SJSA1 (cell line): ENCODE measurements at places on chromosomes 4 and X. TPM values are rescaled to one million over a fixed set of nuclear protein-coding genes. Genes with fewer than 3 reads are reported as not detected.

The F8A2 gene
- not detected in 2 replicates for total RNA-seq

The MND1 gene
- total RNA-seq = 19.3 and 35.1 TPM in 2 replicates

GRCh38 chr4:124931050-124931449 is 218.5 kb upstream of the ANKRD50 start:
- H3K36me3 ChIP-seq = no peaks in the 10 kb centered on the region
- no peak overlapping the region for H3K27ac ChIP-seq
- no peaks in the 10 kb centered on the region for H3K27me3 ChIP-seq

DNA sequence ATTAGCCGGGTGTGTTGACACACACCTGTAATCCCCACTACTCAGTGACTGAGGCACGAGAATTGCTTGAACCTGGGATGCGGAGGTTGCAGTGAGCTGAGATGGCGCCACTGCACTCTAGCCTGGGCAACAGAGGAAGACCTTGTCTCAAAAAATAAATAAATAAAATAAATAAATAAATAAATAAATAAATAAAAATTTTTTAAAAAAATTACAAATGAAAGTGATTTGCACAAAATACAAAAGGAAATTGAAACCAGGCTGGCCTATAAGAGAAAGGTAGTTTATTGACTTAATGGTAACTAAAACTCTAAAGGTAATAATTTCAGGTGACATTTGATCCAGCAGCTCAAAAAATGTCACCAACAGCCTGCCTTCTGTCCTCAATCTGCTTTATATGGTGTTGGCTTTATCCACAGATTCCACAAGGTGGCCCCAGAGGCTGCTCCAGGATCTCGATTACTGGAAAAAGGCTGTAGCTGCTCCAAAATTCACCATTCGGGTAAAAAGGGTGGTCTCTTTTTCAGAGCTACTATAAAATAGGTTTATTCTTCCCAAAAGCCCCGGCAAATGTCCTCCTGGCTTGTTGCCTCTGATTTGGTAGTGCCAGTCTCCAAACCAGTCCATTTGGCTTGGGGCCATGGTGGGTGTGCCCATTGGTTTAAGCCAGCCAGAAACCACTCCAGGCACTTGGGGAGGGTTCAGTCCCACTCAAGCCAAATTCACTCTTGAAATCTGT is 61.4 kb upstream of the TRIM2 start:
- no peak overlapping the region for H3K4me3 ChIP-seq
- no peaks in the 10 kb centered on the region for H3K36me3 ChIP-seq
- H3K27me3 ChIP-seq = no peaks in the 10 kb centered on the region
- DNase-seq = peak; percentile 68

- peaks cover 16% of the 10 kb centered on the region for H3K4me1 ChIP-seq
- H3K27me3 ChIP-seq = no peaks in the 10 kb centered on the region
- no peaks in the 10 kb centered on the region for H3K36me3 ChIP-seq
- H3K27ac ChIP-seq = peak overlapping the region; percentile 37
- no peak for DNase-seq
Measured at GRCh38 chr4:185657183-185657582, 121.9 kb upstream of the PDLIM3 start.

GRCh38 chr4:176150356-176150682 is 45.1 kb downstream of the SPATA4 start:
- H3K4me1 ChIP-seq = peaks cover 20% of the 10 kb centered on the region
- H3K27ac ChIP-seq = no peak overlapping the region
- DNase-seq = peak; percentile 14
- H3K36me3 ChIP-seq = no peaks in the 10 kb centered on the region
- H3K4me3 ChIP-seq = no peak overlapping the region
- H3K27me3 ChIP-seq = no peaks in the 10 kb centered on the region
